ENCODE measurements at places on chromosomes 5 and 9.
A peak's percentile ranks its signal among the peaks of the same experiment; 100 is the strongest.

GRCh38 chr5:124604419-124604818, 142.0 kb downstream of the ZNF608 start:
- no peak for DNase-seq

GRCh38 chr9:34664281-34665066, 2.0 kb upstream of the CCL27 start:
- peak; percentile 75 for DNase-seq

- DNase-seq = no peak
Observed at GRCh38 chr5:84724683-84725082, 340.0 kb upstream of the EDIL3 start.

DNA sequence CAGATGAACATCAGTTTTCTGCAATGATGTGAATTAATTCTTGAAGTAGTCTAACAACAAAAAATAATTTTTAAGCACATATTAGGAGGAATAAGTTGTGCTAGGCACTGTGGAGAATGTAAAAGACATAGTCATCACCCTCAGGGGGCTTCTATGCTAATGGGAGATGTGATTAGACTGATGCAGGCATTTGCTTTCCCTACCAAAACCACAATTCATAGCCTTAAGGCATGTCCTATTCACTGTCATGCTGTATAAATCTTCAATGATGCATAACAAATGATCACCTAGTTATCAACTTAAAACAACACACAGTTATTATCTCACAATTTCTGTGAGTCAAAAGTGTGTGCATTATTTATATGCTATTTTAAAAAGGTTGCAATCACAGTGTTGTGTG, 422.6 kb downstream of the MAN2A1 start:
- no peak for DNase-seq

DNA sequence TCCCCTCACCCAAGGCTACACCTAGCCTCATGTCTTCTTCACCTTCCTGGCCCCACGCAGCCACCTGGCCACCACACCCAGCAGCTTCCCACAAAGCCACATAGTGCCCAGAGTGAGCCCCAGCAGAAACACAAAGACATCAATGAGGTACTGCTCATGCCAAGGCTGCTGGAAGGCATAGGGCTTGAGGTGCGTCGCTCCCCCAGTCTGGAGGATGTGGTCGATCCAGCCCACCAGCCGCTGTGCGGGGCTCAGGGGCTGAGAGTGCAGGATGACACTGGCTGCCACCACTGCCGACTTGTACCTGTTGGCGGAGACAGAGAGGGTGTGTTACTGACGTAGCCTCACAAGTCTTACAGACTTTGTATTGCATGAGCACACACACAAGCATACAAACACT, 15.8 kb upstream of the CAPSL start:
- no peak for DNase-seq

- DNase-seq = peak; percentile 69
Observed at GRCh38 chr5:4189317-4189716, 593.7 kb downstream of the IRX1 start.

GRCh38 chr9:72982146-72982799, 29.4 kb upstream of the ALDH1A1 start:
- DNase-seq = no peak

DNA sequence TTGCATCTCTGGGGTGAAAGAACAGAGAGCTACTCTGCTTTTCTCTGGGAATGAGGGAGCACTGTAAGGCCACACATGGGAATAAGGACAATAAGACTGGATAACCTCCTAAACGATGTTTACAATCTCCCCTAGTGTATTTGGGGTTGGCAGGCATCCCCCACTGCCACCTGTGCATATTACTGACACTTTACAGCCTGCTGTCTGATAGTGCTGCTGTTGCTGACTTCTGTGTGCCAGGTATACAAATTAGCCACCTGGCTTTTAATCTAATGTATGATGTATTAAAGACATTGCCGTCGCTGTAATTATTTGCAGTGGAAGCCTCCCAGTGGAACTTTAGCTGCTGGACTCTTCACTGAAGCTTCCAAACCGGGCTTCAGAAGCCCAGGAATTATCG, 4.4 kb upstream of the SHISAL2B start:
- no peak for DNase-seq

DNA sequence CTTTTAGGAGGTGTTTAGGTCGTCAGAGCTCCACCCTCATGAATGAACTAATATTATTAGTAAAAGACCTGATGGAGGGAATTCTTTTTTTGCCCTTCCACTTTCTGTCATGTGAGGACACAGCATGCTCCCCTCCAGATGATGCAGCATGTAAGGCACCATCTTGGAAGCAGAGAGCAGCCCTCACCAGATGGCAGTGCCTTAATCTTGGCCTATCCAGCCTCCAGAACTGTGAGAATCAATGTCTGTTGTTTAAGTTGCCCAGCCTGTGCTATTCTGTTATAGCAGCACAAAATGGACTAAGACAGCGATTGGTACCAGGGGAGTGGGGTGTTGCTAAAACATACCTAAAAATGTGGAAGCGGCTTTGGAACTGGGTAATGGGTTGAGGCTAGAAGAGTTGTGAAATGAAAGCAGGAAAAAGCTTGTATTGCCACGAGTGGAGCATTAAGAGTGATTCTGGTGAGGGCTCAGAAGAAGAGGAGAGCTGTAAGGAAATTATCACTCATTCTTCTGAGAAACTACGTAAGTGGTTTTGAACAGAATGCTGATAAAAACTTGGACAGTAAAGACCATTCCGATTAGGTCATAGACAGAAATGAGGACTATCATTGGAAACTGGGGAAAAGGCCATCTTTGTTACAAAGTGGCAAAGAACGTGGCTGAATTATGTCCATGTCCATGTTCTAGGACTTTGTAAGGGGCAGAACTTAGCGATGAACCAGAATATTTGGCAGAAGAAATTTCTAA, 28.6 kb downstream of the PTPDC1 start:
- DNase-seq = no peak

DNA sequence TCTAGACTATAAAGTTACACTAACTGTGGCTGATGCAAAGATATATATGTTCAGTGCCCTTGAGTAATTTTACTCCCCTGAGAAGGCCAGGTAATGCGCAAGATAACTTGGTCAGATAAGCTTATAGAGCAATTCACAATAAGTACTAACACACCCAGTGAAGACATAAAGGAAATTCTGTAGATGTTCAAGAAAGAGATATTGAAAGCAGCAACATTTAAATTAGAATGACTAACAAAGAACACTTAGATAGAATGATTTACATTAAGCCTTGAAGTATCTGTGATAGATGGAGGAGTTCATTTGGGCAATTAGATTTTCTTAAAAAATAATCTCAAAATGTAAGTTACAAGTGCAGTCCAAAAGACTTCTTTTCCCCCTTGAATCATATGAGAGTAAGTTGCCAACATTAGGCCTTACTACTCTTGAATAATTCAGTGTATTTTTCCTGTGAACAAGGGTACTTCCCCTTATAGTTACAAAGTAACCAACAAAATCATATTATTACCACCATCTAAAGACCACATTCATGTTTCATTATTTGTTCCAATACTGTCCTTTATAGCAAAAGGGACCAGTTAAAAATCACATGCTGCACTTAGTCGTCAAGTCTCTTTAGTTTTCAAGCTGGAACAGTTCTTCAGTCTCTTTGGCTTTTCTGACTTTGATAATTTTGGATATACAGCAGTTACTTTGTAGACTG, 44.4 kb upstream of the ELOVL7 start:
- DNase-seq = no peak

DNA sequence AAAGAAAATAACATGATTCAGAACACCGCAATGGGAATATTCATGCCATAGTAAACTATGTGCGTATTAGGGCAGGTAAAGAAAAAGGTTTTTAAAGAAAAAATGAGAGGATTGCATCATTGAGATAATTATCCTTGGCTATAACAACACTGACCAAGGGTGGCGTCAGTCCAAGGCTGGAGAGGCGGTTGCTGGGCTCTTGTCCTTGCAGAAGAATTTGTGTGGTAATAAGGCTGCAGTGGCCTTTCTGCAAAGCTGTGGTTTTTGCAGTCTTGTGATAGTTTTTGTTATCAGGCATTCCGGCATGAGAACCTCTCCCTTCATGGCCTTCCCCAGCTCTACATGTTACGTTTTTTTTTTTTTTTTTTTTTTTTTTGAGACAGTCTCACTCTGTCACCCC, 14.0 kb downstream of the BOD1 start:
- DNase-seq = no peak

- DNase-seq = no peak
Observed at GRCh38 chr5:143874312-143874711, 62.4 kb downstream of the HMHB1 start.

- DNase-seq = no peak
Observed at GRCh38 chr5:17727098-17727497, 92.8 kb downstream of the TAF11L14 start.

DNA sequence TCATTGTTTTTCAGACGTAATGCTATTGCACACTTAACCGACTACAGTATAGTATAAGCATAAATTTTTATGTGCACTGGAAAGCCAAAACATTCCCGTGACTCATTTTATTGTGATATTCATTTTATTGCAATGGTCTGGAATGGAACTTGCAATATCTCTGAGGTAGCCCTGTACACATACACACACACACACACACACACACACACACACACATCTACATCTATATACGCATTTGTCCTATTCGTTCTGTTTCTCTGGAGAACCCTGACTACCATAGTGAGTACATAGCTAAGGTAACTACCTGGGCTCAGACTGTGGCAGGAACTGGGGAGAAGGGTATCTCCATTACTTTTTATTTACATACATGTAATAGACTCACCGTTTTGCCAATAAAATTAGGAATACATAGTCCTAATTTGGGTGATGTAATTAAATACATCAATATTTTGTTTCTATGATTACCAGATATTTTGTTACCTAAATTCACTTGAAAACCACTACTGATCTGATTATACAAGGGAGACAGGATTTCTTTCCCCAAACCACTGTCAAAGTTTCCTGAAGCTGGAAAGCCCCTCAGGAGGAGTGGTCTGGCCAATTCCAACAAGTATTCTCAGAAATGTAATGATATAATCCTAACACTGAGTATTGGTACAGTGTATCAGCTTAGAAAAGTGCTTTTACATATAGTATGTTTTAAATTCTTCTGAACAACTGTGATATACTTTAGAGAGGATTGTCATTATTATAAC, 74.0 kb upstream of the PLPP1 start:
- no peak for DNase-seq

GRCh38 chr9:23477908-23478307, 348.1 kb downstream of the ELAVL2 start:
- no peak for DNase-seq

DNA sequence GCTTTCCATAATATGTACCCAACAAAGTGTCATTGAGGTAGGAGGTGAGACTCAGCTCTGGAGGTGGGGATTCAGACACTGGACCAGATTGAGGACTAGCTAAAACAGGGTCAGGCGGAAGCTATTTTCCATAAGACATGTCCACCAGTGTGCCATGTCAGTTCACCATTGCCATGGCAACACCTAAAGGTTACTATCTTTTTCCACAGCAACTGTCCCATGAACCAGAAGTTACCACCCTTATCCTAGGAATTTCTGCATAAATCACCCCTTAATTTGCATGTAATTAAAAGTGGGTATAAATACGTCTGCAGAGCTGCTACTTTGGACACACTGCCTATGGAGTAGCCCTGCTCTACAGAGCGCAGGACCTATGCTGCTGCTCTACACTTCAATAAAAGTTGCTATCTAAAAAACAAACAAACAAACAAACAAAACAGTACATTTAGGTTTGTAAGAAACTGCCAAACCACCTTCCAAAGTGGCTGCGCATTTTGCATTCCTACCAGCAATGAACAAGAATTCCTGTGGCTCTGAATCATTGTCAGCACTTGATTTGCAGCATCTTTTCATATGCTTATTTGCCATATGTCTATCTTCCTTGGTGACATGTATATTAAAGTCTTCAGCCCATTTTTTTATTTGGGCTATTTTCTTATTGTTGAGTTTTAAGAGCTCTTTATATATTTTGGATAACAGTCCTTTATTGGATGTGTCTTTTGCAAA, 18.0 kb upstream of the TRIM32 start:
- no peak for DNase-seq
